OCI-LY7 (cell line): ENCODE measurements at places on chromosomes 4 and X.

DNA sequence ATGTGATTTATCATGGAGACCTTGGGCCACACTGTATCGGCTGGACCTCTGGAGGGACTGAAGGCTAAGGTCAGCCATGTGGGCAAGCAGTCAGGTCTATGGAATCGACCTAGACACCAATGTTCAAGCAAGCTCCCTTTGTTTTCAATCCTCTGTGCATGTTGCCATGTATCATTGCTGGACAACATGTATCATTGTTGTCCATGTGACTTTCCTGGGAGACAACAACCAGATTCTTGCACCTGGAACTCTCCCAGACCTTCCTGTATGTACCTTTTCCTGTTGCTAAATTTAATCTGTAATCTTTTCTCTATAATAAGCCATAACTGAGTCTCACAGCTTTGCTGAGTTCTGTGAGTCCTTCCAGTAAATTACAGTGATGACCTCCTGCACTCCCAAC is 329.4 kb upstream of the BOD1L1 start:
- DNase-seq: no peak

DNA sequence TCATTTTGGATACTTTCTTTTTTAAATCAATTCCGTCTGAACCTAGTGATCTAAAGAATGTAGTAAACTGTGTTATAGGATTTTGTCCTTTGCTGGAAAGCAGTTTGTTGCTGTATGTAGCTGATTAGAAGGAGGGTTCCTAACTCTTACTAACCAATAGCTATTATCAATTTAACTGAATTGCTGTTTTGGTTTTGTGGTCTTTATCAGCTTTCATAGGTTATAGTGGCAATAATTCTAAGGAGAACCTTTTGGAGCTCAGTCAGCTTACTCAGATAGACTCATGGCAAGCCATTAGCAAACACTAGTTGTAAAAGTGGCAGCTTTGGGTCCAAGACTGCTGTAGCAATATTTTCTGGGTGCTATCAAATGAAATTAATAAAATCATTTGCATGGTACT is 29.6 kb downstream of the SH3BGRL start:
- DNase-seq: no peak

- DNase-seq: no peak
Observed at GRCh38 chr4:107801766-107802211, 22.9 kb upstream of the SGMS2 start.

DNA sequence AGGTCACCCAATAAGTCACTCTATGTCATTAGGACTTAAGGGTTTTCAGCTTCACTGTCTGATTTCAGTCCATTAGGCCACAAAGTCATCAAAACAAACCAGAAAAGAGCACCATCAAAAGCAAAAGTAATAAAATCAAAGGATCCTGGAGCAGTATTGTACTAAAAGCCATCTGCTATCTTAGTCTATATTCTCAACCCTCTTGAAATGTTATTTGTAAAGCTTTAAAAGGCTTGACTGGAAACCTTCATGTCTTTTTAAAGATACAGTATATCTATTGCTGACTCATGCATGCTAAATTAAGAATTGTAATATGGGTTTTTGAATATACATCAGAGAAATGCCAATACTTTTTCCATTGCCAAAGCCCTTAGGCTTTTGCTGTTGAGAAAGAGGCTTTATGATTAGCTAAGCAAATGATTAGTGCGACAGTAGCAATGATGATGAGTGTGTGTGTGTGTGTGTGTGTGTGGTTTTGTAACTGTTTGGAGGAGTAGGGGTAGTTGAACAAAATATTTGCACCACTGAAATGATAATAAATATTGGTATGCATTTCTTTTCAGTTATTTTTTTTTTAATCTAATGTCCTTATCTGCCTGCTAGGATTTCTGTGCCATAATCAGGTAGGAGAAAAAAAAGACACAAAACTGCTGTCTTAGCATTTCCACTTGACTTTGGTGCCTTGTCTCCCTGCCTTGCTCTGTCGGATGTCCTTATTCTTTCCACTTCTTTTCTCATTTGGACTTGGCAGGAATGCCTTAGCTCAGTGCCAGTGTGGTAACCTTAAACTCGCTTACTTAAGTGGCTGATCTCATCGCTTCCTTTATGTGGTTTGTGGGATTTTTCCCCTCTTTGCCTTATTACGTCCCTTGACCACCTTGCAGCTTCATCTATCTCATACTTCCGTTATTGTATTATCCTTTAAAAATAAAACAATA is 119.7 kb downstream of the PCDH7 start:
- no peak for DNase-seq

GRCh38 chr4:186104114-186104889 is at the start of gene FAM149A:
TSS of gene FAM149A (plus strand) at chr4:186104704.
- DNase-seq: no peak
